ENCODE measurements at places on chromosomes 5 and 9. TPM values are rescaled to one million over a fixed set of nuclear protein-coding genes. Genes with fewer than 3 reads are reported as not detected.

Gene AQP7
- not detected for total RNA-seq

Gene CER1
- not detected for total RNA-seq

DNA sequence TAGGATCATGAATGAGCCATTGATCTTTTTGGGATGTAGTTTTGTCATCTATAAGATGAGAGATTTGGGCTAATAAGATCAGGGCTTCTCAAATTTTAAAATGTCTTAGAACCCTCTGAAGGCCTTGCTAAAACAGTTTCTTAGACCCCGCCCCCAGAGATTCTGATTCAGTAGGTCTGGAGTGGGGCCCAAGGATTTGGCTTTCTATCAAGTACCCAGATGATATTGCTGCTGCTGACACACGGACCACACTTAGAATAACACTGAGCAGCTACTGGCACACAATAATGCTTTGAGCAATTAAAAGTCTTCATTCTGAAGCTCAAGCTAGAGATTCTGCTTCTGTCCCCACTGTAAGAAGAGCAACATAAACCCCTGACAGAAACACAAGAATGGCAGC is 216.7 kb downstream of the SMARCA2 start:
- no peak for DNase-seq
- no peak overlapping the region for H3K27ac ChIP-seq
- H3K4me1 ChIP-seq = no peaks in the 10 kb centered on the region
- H3K27me3 ChIP-seq = no peaks in the 10 kb centered on the region
- H3K36me3 ChIP-seq = no peaks in the 10 kb centered on the region

GRCh38 chr5:15796096-15796495 is 296.1 kb downstream of the FBXL7 start:
- H3K27me3 ChIP-seq = no peaks in the 10 kb centered on the region
- no peak for DNase-seq
- no peak overlapping the region for H3K4me3 ChIP-seq
- H3K36me3 ChIP-seq = no peaks in the 10 kb centered on the region

GRCh38 chr5:151196556-151197290 is 27.2 kb downstream of the CCDC69 start:
- H3K27ac ChIP-seq = peak overlapping the region; percentile 71
- H3K4me3 ChIP-seq = no peak overlapping the region
- no peaks in the 10 kb centered on the region for H3K27me3 ChIP-seq
- DNase-seq = no peak
- peaks cover 54% of the 10 kb centered on the region for H3K4me1 ChIP-seq

GRCh38 chr5:73917433-73917832 is 291.4 kb downstream of the ARHGEF28 start:
- no peaks in the 10 kb centered on the region for H3K4me1 ChIP-seq
- no peak overlapping the region for H3K4me3 ChIP-seq
- peaks cover 2% of the 10 kb centered on the region for H3K27me3 ChIP-seq
- no peak for DNase-seq

- H3K4me1 ChIP-seq = peaks cover 4% of the 10 kb centered on the region
- H3K4me3 ChIP-seq = peak within 1 kb of the TSS; percentile 49
- no peak within 1 kb of the TSS for H3K27ac ChIP-seq
- H3K36me3 ChIP-seq = no peaks in the 10 kb centered on the region
- H3K27me3 ChIP-seq = peaks cover 82% of the 10 kb centered on the region
These were observed at the start of gene MSX2 for GRCh38 chr5:174724484-174725260. Gene MSX2 (plus strand): TSS chr5:174724582. CDS start chr5:174724660, 78 bp downstream.

- H3K36me3 ChIP-seq = no peaks in the 10 kb centered on the region
- H3K4me1 ChIP-seq = no peaks in the 10 kb centered on the region
- DNase-seq = no peak
- no peak overlapping the region for H3K4me3 ChIP-seq
- H3K27ac ChIP-seq = no peak overlapping the region
These were observed 5.8 kb downstream of the CCDC187 start for GRCh38 chr9:136297766-136298735.

DNA sequence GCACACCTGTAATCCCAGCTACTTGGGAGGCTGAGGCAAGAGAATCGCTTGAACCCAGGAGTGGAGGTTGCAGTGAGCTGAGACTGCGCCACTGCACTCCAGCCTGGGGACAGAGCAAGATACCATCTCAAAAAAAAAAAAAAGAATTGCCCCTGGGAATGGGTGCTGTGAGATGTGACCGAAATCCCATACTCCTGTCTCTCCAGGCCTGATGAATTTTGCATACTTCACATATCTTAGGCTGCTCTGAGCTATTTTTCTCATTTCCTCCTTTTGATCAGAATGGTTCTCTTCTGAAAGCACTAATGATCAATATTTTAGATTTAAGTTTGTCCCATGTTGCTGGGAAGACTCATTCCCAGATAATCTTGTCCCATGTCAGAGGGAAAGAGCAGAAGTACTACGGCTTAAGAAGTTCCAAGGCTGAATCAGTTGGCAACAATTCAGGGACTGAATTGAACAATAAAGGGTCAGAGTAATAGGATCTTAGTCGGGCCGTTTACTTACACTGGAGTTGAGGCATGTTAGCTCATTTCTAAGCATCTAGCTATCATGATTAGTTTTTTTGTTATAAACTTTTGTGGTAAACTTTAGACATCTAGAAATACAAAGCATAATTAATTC is 44.2 kb upstream of the TENT2 start:
- DNase-seq = no peak
- H3K27ac ChIP-seq = no peak overlapping the region
- H3K36me3 ChIP-seq = no peaks in the 10 kb centered on the region
- peaks cover 9% of the 10 kb centered on the region for H3K4me1 ChIP-seq

GRCh38 chr9:128061275-128061960 is 5.7 kb downstream of the NAIF1 start:
- no peaks in the 10 kb centered on the region for H3K27me3 ChIP-seq
- peaks cover 16% of the 10 kb centered on the region for H3K36me3 ChIP-seq
- H3K27ac ChIP-seq = peak overlapping the region; percentile 81
- peak overlapping the region; percentile 62 for H3K4me3 ChIP-seq
- peak; percentile 21 for DNase-seq

DNA sequence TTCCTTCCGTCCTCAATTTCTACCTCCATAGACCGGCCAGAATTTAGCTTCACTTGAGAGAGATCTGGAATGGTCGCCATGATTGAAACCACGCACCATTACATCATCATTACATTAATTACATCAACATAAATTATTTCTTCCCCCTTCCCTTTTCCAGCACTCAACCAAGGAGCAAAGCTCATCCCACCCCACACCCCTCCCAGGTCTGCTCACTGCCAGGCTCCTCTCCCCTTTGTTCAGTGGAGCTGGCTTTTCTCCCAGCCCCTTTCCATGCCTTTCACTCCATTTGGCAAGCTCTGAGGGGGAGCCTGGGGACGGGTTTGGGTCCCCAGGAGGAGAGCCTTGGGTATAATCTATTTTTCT is 8.4 kb downstream of the RACK1 start:
- H3K27me3 ChIP-seq = no peaks in the 10 kb centered on the region
- peaks cover 28% of the 10 kb centered on the region for H3K4me1 ChIP-seq
- peak overlapping the region; percentile 68 for H3K27ac ChIP-seq
- no peak for DNase-seq
- H3K36me3 ChIP-seq = peaks cover 65% of the 10 kb centered on the region

Gene SPATA31E1
- not detected for total RNA-seq

DNA sequence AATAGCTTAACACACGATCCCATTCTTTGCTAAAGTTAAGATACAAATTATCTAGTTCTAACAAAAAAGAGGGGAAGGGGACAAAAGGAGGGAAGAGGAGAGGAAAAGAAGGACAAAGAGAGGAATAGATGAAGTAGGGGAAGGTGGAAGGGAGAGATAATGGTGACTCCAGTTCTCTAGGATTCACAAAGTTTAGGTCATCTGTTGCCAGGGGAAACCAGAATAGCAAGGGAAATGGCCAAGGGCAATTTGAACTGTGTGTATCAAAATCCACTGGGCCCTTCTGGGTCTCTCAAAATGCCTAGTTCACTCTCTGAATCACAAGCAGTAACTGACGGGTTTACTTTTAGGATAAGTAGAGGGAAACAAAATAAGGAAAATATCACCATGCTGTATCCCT is 7.6 kb downstream of the SLC24A2 start:
- H3K27me3 ChIP-seq = peaks cover 9% of the 10 kb centered on the region
- no peak overlapping the region for H3K4me3 ChIP-seq
- H3K36me3 ChIP-seq = no peaks in the 10 kb centered on the region

DNA sequence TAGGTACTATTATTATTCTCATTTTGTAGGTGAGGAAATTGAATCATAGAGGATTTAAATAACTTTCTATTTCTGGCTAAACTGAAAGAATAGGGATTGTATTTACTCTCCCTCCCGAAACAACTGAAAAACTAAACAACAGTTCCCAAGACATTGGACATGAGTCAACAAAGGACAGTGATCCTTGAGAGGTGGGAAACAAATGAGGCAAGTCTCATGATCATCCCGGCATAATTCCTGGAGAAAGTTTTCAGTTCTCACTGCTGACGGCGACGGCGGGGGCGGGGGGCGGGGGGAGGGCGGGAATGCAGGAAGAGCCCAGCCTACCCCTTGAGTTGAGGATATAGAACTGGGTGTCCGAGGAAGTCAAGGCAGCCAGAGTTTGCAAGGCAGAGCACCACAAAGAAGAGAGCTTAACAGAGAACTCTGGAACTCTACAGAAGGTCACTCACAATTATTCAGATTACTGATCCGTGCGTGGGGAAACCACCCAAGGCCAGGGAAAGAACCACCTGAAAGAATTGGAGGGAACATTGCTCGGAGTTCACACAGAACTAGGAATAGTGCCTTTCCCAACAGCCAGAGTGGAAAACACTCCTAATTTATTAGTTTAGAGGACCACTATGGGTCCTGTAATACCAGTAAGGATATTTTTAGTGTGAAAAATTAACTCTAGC is 27.4 kb upstream of the WHRN start:
- no peaks in the 10 kb centered on the region for H3K4me1 ChIP-seq
- no peak for DNase-seq
- H3K36me3 ChIP-seq = no peaks in the 10 kb centered on the region
- no peak overlapping the region for H3K4me3 ChIP-seq

DNA sequence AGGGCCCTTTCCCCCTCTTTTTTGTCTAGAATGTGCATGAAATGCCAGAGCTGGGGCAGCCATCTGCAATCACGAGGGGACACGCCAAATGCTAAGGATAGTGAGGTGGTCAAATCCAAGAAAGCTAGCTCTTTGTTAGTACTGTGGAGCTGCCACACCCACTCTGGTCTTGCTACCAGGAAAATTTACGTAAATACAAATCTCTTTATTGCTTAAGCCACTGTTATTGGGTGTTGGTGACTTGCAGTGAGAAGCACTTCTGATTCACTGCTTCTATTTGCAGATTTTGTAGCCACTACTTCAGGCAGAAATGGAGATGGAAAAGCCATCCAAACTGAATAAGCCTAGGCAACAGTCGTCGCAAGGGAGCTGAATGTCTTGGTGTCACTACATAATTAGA is 25.6 kb upstream of the SUSD1 start:
- no peaks in the 10 kb centered on the region for H3K4me1 ChIP-seq
- H3K27me3 ChIP-seq = no peaks in the 10 kb centered on the region
- H3K4me3 ChIP-seq = no peak overlapping the region
- H3K27ac ChIP-seq = no peak overlapping the region

DNA sequence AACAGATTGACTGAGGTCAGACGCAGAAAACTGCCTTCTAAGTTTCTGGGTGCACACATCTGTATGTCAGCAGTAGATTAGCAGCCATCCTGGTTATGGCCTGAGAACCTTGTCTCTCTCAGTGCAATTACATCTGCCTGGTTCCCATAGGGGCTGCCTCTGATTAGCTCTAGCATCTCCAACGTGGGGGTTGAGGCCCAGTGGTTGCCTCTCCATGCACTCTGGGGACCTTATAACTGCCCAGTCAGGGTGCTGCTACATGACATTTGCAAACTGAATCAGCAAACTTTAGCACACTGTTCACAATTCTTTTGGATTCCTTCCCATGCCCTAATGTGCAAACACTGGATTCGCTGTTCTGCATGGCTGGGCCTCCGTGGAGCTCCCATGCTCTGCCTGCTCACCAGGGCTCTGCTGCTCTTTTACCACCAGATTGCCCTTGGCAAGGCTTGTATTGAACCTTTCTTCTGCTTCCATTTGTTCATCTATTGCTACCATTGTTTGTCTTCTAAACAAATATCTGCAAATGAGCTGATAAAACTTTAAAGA is 36.2 kb downstream of the SNX18 start:
- no peak for DNase-seq
- peaks cover 4% of the 10 kb centered on the region for H3K36me3 ChIP-seq
- H3K27me3 ChIP-seq = no peaks in the 10 kb centered on the region
- no peak overlapping the region for H3K27ac ChIP-seq
- no peak overlapping the region for H3K4me3 ChIP-seq

DNA sequence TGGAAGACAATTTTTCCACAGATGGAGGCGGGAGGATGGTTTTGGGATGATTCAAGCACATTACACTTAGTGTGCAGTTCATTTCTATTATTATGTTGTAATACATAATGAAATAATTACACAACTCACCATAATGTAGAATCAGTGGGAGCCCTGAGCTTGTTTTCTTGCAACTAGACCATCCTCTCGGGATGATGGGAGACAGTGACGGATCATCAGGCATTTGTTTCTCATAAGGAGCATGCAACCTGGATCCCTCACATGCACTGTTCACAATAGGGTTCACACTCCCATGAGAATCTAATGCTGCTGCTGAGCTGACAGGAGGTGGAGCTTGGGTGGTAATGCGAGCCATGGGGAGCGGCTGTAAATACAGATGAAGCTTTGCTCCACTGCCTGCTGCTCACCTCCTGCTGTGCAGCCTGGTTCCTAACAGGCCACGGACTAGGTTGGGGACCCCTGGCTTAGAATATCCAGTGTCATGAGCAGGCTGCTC is 1.6 kb downstream of the STKLD1 start:
- no peak for DNase-seq
- H3K27ac ChIP-seq = no peak overlapping the region
- peaks cover 16% of the 10 kb centered on the region for H3K4me1 ChIP-seq
- peaks cover 21% of the 10 kb centered on the region for H3K36me3 ChIP-seq

DNA sequence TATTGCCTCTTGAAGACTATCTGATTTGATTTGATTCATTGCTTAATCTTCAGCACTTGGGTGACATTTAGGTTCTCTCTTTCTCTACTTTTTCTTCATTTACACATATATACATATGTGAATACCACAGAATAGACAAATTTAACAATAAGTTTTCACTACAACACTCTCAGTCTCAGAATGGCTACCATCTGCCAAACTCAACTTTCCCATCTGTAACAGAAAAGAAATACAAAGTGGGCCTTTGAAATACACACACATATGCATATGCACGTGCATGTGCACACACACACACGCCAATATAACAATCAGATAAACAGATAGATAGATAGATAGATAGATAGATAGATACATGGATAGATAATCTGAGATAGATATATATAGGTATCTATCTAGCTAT is 762.8 kb upstream of the NUDT12 start:
- no peak overlapping the region for H3K27ac ChIP-seq
- no peak for DNase-seq
- H3K4me3 ChIP-seq = no peak overlapping the region
- H3K4me1 ChIP-seq = no peaks in the 10 kb centered on the region
- no peaks in the 10 kb centered on the region for H3K27me3 ChIP-seq
- no peaks in the 10 kb centered on the region for H3K36me3 ChIP-seq

Gene EIF4EBP3
- total RNA-seq = 20.3 TPM

All from activated CD8-positive, alpha-beta T cell treated with anti-CD3 and anti-CD28 coated beads for 36 hours (primary cell).